ENCODE measurements at places on chromosomes 11 and 22. TPM values are rescaled to one million over a fixed set of nuclear protein-coding genes. Genes with fewer than 3 reads are reported as not detected.

NDUFV1 gene
- total RNA-seq = 226 TPM

LPXN gene
- 7.9 TPM for total RNA-seq

ASRGL1 gene
- total RNA-seq = 0.33 TPM

UBQLNL gene
- 0.15 TPM for total RNA-seq

SIK3 gene
- total RNA-seq = 28.8 TPM

RGL4 gene
- under 0.01 TPM for total RNA-seq

MMP11 gene
- total RNA-seq = 3.1 TPM

ACRV1 gene
- under 0.01 TPM for total RNA-seq

SLC6A5 gene
- total RNA-seq = under 0.01 TPM

DEFB131B gene
- not detected for total RNA-seq

KCNJ1 gene
- under 0.01 TPM for total RNA-seq

All from smooth muscle cell of trachea (primary cell).